ENCODE measurements at places on chromosomes 6 and 20.

- DNase-seq: no peak
Measured at GRCh38 chr20:23135449-23136420, 49.6 kb upstream of the CD93 start.

DNA sequence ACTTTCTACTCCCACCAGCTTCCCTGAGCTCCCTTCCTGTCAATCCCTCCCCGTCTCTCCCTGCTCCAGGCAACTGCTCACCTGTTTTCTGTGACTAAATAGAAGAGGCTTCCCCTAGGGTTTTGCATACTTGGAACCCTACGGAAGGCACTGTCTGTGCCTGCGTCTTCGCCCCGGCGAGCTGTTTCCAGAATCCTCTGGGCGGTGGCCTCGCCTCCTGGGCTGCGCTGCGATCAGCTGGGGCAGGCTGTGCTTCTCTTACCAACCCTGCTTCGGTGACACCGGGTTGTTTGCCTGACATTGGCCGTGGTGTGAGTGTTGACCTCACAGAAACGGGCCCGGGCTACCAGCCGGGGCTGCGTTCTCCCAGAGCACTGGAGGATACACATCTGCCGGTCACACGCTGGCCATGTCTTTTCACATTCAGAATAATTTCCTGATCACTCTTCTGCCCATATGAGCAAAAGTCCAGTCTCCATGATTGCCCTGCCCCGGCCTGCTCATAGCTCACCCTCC lies 29.4 kb upstream of the CCR6 start:
- no peak for DNase-seq

DNA sequence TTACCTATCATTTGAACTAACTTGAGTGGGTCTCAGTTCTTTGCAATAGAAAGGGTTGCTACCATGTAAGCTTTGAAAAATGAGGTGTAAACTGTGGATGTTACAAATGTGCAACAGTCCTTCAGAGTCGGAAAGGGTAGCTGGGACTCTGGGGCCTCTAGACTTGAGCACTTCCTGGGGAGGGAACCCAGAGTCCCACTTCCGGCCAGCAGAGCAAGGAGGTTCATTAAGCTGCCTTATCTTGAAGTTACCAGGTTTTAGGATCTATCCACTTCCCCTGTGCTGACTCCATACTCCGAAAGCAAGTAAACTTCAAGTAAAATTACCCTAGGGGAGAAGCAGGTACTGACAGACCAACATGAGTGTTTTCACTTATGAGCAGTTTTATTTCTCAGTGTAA lies 9.4 kb downstream of the TRIM10 start:
- no peak for DNase-seq

DNA sequence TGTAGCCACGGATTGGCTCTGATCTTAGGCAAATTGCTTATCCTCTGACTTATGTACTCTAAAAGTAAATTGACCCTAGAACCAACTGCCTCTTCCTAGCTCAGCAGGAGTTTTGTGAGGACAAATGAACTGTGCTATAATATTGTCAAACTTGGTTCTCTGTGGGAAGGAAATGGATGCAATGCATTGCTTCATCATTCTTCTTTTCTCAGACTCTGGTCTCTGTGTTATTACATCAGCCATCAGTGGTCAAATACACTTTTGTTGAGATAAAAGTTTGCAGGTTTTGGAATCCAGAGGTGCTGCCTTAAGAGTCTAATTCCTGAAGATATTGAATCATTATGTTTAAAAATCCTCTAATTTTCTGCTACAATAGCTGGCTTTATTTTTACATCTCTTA lies 64.9 kb downstream of the SLC24A3 start:
- no peak for DNase-seq

DNA sequence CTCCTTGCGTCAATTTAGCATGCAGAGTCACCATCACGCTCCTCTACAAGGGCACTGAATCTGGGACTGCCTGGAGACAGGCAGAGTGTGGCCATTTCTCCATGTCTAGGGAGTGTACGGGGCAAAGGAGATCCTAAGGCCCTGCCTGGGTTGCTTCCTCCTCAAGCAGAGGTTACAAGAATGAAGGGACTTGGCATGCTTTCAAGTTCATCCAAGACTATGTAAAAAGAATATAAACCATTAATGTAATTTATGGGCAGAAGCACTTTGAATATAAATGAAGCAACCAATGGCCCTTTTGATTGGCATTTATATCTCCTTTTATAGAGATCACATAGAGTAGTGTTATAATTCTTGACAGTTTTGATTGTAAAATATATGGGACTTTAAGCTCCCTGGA lies 137.5 kb downstream of the BTBD3 start:
- no peak for DNase-seq

DNA sequence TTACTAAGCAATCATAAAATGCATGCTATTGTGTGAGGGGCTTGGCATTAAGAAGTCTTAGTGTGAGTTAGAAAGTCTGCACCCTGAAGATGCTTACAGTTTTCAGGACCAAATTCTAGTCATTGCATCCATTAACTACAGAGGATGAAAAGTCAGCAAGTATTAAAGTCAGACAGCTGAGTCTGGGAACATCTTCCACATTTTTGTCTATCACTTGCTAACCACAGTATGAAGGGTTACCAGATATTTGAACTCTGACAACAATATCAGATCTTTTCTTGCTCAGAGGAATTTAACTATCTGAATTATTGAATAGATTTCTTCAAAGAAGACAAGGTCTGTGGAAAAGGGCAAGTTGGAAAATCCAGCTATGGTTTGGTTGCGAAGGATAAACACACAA lies 264.4 kb downstream of the BTBD9 start:
- DNase-seq: no peak

DNA sequence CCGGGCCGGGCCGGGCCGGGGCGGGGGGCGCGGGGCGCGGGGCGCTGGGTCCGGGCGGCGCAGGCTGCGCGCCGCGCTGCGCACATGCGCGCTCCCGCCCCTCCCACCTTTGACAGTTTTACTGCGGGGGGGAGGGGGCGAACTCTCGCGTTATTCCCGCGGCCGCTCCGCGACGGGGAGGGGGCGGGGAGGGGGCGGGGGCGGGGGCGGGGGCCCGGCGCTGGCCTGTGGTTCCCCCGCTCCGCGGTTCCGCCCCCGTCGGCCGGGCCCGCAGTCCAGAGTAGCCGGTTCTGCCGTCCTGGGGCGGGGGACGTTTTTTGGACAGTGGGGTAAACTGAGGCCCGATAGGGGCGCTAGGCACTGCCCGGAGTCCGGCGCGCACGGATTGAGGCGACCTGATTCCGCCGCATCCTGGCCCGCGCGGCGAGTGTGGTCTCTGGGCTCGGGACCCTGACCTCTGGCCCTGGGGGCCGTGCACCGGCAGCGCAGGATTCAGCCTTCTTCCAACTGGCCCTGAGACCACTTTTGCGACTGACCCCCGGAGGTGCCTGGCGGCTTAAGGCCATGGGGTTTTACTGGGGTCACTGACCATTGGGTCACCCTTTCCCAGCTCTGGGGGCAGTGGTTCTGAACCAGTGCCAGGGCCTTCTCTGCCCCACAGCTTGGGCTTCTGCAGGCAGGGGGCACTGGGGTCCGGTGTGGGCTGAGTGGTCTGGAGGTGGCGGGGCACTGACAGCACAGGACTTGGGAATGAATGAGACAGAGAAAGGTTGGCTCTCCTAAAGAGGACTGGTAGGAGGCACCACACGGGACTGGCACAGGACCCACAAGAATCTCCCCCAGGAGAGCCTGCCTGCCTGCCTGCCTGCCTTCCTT lies at the start of gene ZNF512B:
TSS of gene ZNF512B (minus strand) at position 93 of the 876 bp plus-strand sequence. CDS start 1,980 bp downstream, outside the sequence.
- peak; percentile 46 for DNase-seq

DNA sequence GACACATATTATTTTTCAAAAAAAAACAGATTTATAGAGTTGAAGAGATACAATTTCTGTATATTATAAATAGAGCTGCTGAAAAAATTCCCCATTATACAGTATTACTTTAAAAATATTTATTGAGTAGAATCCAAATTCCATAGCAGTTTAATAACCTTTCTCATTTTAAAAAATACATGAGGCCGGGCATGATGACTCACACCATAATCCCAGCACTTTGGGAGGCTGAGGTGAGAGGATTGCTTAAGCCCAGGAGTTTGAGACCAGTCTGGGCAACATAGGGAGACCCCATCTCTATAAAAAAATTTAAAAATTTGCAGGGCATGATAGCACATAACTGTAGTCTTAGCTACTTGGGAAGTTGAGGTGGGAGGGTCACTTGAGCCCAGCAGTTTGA lies 13.0 kb downstream of the ATRN start:
- DNase-seq: no peak

DNA sequence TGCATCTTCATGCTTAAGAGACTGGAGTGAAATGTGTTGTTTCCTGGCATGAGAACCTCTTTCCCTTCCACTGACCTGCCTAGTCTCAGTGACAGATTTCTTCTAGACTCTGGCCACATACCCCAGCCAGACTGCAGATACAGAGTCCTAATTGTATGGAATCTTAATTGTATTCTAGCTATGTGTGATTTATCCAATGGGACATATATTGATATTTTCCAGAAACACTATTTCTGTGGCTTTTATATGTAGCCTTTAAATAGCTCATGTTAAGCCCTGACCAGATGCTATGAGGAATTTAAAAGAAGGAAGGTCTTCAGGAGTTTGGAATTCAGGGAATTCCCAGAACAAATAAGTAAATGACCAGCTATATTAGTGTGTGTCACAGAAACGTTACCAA lies 99.0 kb downstream of the FIG4 start:
- no peak for DNase-seq

- no peak for DNase-seq
Measured at GRCh38 chr20:1164871-1165270, 19.9 kb downstream of the TMEM74B start.

DNA sequence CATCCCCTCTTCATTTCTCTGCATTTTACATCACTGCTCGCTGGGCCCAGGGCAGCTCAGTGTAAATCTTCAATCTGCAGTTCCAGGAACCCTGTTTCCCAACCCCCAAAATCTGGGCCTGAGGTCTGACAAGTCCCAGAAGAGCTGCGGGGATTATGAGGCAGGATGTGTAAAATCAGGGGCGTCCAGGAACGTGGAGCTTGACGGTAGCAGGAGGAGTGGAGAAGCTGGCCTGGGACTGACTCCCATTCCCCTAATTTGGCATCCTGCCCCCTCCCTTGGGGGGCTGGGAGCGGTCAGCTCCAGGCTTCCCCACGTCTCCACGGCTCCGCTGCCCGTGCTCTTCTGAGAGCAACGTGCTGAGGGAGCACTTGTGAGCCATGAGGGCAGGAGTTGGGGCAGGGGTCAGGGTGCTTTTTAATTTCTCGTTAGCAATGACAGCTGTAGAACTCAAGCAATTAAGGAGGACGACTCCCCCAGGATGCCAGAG lies 23.4 kb upstream of the VEGFA start:
- no peak for DNase-seq

- DNase-seq: no peak
Measured at GRCh38 chr6:2008383-2008976, 236.9 kb downstream of the GMDS start.

- no peak for DNase-seq
Measured at GRCh38 chr6:99590728-99591672, 15.6 kb upstream of the PRDM13 start.

DNA sequence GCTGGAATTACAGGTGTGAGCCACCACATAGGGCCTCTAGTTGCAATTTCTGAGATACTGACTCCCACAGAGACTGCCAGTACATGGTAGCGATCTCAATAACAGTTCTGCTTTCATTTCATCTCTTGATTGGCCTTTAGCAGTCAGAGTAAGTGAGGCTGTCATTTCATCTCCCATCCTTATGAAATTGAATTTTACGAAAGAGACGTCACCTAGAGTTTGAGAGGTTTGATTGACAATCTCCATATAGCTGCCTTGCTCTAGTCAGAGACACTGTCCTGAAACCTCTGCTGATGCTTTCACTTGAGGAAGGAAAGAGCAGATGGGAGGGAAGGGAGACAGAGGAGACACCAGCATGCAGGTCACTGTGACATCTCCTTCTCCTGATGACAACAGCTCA lies 466.1 kb downstream of the NKAIN2 start:
- no peak for DNase-seq

GRCh38 chr20:51923633-51924032 lies 121.3 kb upstream of the SALL4 start:
- DNase-seq: no peak

GRCh38 chr20:7155282-7155681 lies 387.8 kb downstream of the BMP2 start:
- DNase-seq: no peak

GRCh38 chr20:5170341-5170740 lies 43.5 kb downstream of the CDS2 start:
- DNase-seq: no peak

DNA sequence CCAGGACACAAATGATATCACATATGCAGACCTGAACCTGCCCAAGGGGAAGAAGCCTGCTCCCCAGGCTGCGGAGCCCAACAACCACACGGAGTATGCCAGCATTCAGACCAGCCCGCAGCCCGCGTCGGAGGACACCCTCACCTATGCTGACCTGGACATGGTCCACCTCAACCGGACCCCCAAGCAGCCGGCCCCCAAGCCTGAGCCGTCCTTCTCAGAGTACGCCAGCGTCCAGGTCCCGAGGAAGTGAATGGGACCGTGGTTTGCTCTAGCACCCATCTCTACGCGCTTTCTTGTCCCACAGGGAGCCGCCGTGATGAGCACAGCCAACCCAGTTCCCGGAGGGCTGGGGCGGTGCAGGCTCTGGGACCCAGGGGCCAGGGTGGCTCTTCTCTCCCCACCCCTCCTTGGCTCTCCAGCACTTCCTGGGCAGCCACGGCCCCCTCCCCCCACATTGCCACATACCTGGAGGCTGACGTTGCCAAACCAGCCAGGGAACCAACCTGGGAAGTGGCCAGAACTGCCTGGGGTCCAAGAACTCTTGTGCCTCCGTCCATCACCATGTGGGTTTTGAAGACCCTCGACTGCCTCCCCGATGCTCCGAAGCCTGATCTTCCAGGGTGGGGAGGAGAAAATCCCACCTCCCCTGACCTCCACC lies 42.2 kb downstream of the SIRPA start:
- DNase-seq: no peak

- no peak for DNase-seq
Measured at GRCh38 chr20:63747622-63748069, 8.1 kb downstream of the SLC2A4RG start.

GRCh38 chr6:32226434-32226833 lies 2.6 kb upstream of the NOTCH4 start:
- DNase-seq: no peak

GRCh38 chr20:21505161-21505809 lies 8.6 kb downstream of the NKX2-2 start:
- peak; percentile 66 for DNase-seq

DNA sequence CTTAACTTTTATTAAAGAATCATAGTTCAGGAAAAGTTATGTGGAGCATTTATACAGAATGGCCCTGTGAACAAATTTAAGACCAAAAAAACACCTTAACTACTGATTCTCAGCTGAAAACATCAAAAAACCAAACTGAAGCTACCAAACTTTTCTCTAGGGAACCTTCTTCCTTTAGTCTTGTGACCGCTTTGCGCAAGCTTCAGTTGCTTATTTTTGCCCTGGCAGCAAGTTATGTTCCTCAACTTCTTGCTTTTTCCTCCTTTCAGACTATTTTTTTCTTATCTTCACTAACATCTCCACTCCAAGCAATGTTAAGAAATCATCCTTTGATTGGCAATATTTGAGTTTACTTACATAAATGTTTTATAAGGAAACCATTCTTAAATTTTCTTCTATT lies 100.1 kb downstream of the MYB start:
- DNase-seq: no peak

All from activated effector memory CD4-positive, alpha-beta T cell treated with Interleukin-2 at 50 U/mL for 16 hours (primary cell).